Suppressor macrophage treated with lipopolysaccharide for 1 hour (primary cell): ENCODE measurements at places on chromosomes 7 and 10.
A peak's percentile ranks its signal among the peaks of the same experiment; 100 is the strongest.

DNA sequence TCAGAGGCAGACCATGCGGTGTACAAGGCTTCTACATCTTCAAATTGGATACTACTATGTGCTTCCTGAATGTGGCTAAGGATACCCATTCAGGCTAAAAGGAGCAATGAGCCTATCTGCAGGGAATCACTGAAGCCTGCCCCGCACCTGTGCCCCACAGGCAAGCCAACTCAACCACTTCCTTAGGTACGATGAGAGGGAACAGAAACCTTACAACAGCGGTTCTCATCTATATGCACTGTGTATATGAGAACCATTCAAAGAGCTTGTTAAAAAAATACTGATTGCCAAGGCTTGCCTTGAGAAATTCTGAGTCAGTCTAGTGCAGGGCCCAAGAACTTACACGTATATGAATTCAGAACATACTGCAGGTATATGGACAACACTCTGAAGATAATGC is 679.6 kb downstream of the PARD3 start:
- no peak for DNase-seq

GRCh38 chr7:116249969-116250553 is 39.7 kb downstream of the TES start:
- DNase-seq: peak; percentile 44

- no peak for DNase-seq
Measured at GRCh38 chr10:65110009-65110408, 1588.8 kb downstream of the REEP3 start.

- DNase-seq: no peak
Measured at GRCh38 chr10:106500925-106501525, 663.5 kb downstream of the SORCS1 start.

DNA sequence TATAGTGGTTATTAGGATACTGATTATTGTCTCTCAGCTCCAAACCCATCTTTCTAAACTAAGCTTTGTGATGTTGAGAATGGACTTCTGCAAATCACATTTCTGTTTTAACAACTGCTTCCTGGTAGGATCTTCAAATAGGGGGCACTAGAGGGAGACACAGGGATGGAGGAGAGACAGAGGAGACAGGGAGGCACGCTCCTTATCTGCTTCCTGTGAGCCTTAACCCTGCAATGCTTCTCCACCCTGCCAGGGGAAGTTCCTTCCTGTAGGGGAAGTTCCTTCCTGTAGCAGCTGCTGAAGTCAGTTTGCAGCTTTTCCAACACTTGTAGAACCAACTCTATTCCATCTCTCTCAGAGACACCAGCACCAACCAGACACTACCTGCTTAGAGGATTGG is 847.2 kb downstream of the CCSER2 start:
- DNase-seq: no peak

- peak; percentile 7 for DNase-seq
Measured at GRCh38 chr10:68721673-68722335, 765 bp downstream of the CCAR1 start.

- no peak for DNase-seq
Measured at GRCh38 chr7:3437467-3437866, 136.4 kb downstream of the SDK1 start.

GRCh38 chr7:45103958-45104843 is 7.3 kb downstream of the TBRG4 start:
- DNase-seq: no peak

GRCh38 chr7:169276-170172 is 22.8 kb upstream of the FAM20C start:
- DNase-seq: no peak

DNA sequence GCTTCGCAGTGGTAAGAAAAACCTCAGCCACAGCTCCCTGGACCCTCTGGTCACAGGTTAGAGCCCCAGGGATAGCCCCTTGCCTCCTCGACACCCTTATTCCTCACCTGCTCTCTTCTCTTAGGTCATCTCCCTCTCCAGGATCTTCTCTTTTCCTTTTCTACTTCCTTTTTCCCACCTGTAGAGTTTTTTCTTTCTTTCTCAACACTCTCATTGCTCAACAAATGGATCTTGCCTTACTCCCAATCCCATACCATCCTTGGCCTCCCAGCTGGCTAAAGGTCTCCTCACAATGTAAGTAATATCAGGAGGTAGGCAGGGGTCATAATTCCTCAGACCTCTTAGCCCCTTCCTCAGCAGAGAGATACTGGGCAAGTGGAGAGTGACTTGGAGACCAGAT is 17.2 kb downstream of the WNT8B start:
- no peak for DNase-seq

- no peak for DNase-seq
Measured at GRCh38 chr7:151886783-151887182, 9.9 kb upstream of the PRKAG2 start.

DNA sequence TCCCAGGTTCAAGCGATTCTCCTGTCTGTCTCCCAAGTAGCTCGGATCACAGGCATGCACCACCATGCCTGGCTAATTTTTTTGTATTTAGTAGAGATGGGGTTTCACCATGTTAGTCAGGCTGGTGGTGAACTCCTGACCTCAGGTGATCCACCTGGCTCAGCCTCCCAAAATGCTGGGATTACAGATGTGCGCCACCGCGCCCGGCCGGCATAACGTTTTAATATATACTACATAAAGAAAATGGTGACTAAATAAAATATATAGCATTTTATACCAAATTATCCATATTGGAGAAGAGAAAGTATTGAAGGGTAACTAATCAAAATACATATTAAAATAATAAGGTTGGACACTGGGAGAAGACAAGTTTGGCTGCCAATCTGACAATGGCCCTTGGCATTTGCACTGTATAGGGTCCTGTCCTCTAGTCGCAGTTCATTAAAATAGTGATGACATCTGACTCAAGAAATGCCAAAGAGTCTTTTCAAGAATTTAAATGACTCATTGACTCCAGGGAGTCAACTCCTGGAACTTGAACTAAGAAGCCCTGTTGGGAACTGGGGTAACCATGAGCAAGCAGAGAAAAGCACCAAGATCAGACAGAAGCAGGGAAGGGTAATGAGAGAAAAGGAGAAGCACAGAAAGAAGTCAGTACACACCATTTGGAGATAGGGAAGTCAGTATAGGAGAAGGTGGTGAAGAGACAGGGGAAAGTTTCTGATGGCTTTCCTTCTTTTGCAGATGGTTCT is 91.1 kb downstream of the CH25H start:
- DNase-seq: peak; percentile 81

- no peak for DNase-seq
Measured at GRCh38 chr10:42177077-42177792, 461.1 kb downstream of the ZNF33B start.

- no peak for DNase-seq
Measured at GRCh38 chr7:30363778-30364563, 79.6 kb downstream of the ZNRF2 start.

- no peak for DNase-seq
Measured at GRCh38 chr7:47814905-47815613, 133.2 kb downstream of the PKD1L1 start.

GRCh38 chr7:149498811-149499210 is 1.2 kb upstream of the ZNF746 start:
- DNase-seq: no peak

GRCh38 chr7:53415816-53416215 is 380.4 kb downstream of the POM121L12 start:
- no peak for DNase-seq

- no peak for DNase-seq
Measured at GRCh38 chr7:158127241-158127640, 460.4 kb downstream of the PTPRN2 start.

- DNase-seq: no peak
Measured at GRCh38 chr7:111803015-111803758, 240.9 kb upstream of the IMMP2L start.

DNA sequence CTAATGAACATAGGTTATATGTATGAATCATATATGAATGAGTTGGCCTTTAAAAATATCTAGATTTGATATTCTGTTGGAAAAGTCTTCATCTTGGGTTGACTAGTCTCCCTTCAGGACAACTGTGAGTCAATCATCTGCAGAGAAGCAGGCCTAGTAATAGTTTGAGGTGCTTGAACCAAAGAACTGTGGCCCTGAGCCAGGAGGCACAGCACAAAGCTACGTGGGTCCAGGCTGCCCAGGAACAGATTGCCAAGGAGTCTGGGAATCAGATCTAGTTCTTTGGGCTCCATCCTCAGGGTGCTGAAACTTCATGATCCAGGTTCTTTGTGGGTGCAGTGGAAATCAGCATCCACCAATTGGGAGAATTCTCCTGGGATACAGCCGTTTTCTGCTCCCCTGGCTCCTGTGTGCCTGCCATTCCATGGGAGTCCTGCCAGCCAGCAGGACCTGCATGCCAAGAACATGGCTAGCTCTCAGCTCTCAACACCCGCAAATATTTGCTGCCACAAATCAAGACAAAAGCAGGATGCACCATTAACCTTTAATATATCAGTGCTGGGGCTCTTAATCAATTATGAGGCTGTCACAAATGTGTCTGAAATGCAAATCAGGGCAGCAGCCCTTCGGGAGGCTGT is 709.0 kb downstream of the GRID1 start:
- DNase-seq: no peak

DNA sequence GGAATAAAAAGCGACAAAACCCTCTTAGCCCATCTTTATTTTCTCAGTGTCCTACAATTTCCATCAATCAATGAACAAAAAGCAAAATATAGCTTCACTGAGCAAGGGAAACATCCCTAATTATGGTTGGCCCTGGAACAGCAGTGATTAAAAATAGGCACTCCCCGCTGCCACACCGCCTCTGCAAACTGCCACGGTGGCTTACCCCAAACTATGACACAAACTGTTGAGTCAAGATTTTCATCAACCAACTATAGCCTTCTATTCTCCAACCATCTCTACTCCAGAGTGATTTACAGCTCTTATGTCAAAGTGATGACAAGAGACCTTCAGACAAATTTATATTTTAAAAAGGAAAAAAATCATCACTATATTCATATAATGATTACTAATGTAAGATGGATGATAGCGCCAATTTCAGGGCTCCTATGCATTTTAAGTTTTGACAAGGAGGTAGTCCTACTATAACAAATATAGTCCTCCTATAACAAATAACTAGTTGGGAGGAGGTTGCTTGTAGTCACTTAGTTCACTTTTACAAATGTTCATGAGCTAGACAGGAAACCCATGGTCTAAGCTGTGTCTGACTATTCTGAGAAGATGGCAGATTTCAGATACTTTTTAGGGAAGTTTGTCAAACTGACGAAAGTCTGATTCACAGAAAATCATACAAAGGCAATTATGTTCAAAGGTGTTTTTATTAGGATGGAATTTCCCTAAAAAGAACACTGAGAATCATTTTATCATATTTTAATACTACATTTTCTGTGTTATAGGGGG is 26.3 kb downstream of the DENND11 start:
- peak; percentile 83 for DNase-seq

GRCh38 chr7:92226981-92227380 is 18.7 kb downstream of the KRIT1 start:
- no peak for DNase-seq

DNA sequence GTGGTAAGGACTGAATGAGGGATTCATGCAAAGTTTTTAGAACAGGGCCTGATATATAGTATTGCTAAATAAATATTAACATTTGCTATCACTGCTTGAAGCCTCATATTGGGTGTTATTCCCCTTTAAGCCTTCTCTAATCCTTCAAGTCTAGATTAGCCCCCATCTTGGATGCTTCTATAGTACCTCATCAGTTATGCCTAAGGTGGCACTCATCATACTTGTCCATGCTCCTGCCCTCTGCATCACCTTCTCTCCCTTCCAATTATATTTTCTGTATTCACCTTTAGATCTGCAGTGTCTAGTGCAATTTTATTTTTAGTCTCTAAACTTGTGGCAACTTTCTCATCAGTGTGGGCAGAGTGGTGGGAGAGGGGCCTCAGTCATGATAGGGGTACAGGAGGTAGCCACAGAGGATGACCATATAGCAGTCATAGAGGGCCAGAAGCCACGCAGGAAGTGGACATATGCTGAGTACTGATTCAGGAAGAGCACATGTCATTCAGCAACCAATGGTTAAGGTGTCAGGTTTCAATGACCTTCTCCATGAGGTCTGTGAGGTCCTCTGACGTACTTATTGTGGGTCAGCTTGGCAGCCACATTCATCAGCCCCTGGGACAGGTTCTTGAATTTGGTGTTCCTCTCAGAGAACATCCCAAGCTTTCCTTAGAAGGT is 2.5 kb downstream of the ENTPD1 start:
- peak; percentile 6 for DNase-seq

- DNase-seq: no peak
Measured at GRCh38 chr10:990808-991207, 2.6 kb downstream of the GTPBP4 start.

GRCh38 chr10:75672111-75672671 is 240.8 kb downstream of the LRMDA start:
- peak; percentile 58 for DNase-seq
